ENCODE measurements at places on chromosomes 13 and 19.
A peak's percentile ranks its signal among the peaks of the same experiment; 100 is the strongest.

- DNase-seq: no peak
Observed at GRCh38 chr13:50140153-50140552, 124.9 kb downstream of the KCNRG start.

GRCh38 chr13:59343993-59344822 is 819.5 kb downstream of the DIAPH3 start:
- DNase-seq: no peak

DNA sequence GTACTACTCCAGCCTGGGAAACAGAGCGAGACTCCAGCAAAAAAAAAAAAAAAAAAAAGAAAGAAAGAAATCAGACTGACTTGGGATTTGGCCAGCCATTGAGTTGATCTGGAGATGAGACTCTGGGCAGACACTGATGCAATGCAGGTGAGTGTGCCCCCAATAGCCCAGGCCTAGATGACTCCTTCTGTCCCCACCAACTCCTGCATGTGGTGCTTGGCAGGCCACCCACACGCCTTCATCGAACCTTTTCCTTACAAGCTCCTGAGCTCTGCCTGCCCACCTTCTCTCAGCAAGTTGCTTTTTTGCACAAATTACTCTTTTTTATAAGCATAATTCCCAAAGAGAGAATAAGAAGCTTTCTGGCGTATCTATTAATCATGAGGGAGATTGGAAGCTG is 97.9 kb upstream of the MBNL2 start:
- DNase-seq: no peak

- DNase-seq: no peak
Observed at GRCh38 chr13:29099781-29100406, 279.8 kb downstream of the MTUS2 start.

GRCh38 chr13:104571161-104571892 is 1505.1 kb upstream of the SLC10A2 start:
- DNase-seq: no peak

DNA sequence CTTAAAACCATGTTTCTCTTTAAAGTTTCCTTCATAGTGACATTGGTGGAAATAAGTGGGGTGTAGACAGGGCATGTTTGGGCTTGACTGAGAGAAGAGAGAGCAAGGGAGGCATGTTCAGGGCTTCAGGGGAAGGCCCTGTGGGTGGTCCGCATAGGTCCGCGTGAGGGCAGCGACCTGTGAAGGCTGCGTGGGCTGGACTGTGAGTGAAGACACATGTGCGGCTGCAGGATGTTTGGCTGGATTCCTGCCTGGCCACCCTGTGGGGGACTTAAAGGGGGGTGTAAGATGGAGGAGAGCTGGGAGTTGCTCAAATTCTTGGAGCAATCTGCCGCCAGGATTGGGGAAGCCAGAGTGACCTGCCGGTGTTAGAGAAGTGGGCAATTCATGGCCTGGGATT is 23.8 kb upstream of the KLF12 start:
- no peak for DNase-seq

DNA sequence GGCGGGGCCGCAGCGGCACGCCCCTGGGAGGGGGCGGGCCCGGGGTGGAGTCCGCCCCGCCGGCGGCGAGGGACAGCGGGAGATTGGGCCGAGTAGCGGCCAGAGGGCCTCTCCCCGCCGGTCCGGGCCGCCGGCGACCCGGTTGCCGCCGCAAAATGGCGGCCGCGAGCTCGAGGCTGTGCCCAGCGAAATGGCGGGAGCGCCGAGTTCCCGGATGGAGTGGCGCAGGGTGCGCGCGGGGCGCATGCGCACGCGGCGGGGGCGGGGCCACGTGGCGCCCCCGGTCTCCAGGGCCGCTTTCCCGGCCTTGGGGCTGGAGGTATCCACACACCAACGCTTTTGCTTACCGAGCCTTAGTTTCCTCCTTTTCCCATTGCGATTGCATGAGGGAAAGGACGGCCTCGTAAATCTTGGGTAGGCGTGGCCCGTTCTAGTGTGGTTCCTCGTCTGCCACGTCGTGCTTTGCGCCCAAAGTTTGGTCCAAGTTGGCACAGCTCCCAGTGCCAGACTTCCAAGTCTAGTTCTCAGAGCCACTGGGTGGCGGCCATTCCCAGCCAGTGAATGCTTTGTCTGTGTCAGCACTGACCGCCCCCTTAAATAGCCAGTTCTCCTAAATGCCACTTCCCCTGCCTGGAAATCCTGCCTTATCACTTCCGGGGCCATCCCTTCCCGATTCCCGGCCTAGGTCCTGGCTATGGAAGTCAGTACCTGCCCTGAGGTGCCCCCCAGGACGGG is 513 bp downstream of the CIRBP start:
- DNase-seq: peak; percentile 82

DNA sequence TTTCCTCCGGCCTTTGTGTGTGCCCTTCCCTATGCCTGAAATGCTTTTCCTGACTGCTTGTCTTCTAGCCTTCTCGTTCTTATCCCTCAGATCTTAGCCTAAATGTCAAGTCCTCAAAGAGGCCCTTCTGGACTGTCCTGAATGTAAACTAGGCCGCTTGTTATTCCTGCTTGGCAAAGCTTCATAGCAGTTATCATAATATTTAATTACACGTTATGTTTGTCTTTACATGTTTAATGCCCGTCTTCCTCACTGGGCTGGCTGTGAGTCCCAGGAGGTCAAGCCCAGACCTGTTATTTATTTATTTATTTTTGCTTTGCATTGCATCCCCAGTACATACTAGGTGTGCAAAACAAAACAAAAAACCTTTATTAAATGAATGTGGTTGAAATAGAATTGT is 62.7 kb downstream of the SIPA1L3 start:
- no peak for DNase-seq

DNA sequence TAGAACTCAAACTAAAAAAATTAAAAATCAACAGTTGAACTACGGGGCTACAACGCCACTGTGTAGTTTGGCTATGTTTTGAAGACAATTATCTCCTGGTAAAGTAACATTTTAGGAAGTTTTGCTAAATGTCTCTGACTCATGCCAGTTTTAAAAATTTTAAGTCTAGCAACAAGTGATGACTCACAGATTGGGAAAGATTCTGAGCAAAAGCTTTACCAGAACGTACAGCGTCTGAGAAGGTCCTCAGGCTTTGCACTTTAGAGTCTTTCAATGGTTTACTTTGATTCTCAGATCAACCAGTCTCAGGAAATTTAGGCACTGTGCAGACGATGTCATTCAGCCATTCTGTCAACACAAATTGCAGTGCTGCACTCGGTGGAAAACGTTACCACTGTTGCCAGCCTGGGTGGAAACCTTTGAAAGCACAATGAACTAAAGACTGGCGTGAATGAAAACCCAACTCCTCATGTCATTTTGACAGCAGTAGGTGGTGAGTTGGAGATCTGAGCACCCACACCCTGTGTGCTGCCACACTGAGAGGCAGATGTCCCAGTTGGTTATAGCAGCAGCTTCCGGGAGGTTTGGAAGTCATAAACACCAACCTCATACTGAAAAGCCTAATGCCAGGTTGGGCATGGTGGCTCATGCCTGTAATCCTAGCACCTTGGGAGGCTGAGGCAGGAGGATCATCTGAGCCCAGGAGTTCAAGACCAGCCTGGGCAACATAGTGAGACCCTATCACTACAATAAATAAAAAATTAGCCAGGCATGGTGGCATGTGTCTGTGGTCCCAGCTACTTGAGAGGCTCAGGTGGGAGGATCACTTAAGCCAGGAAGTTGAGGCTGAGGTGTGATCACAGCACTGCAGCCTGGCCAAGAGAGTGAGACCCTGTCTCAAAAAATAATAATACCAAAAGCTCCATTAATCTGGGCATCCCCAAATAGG is 6.3 kb upstream of the WTIP start:
- DNase-seq: peak; percentile 18

DNA sequence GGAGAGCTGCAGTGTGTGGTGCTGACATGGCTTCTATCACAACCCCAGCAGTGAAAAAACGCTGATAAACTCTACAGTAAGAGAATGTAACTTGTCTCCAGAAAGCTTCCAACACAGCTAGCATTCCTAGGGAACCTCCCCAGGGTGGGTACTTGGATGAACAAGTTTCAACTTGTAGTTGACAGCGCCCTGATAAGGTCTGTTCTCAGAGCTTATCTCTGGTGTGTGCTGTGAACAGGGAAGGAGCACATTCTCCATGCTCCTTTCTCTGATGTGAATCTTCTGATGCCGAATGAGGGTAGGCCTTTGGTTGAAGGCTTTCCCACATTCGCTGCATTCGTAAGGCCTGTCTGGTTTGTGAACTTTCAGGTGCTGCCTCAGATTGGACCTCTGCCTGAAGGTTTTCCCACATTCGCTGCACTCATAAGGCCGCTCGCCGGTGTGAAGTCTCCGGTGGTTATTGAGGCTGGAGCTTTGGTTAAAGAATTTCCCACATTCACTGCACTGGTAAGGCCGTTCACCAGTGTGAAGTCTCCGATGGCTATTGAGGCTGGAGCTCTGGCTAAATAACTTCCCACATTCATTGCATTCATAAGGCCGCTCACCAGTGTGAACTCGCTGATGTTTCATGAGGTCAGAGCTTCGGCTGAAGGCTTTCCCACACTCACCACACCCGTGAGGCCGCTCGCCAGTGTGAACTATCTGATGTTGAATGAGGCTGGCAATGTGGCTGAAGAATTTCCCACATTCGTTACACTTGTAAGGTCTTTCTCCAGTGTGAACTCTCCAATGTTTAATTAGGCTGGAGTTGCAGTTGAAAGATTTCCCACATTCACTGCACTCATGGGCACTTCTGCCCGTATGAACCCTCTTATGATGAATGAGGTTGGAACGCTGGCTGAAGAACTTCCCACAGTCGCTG is 5.9 kb downstream of the ZNF792 start:
- DNase-seq: no peak

DNA sequence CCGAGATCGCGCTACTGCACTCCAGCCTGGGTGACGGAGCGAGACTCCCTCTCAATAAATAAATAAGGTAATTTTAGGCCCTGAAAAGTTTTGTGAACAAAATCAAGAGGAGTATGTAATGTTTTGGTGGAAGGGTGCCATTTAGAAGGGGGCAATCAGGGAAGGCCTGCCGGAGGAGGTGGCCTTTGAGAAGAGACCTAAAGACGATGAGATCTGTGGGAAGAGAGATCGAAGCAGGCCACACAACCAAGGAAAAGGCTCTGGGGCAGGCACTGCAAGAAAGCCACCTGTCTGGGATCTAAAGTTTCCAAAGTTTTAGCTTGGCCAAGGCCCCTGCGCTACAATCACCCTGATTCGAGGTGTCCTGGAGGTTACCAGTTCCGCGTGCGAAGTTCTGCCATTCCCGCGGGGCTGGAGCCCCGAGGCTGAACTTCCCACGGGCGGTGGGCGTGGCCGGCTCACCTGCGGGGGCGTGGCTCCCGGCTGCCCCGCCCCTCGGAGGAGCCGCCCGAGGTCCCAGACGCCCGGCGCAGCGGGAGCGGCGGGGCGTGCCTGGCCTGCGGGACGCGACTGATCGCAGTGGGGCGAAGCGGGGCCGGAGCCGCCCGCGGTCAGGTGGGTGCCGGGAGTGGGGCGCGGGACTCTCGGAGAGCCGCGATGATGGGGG is at the start of gene KLC3:
Gene KLC3, plus strand, starts transcription at position 519 of the 667 bp plus-strand sequence. CDS start 4,792 bp downstream, outside the sequence.
- DNase-seq: peak; percentile 42

- no peak for DNase-seq
Observed at GRCh38 chr13:24267801-24268200, 41.6 kb upstream of the C1QTNF9 start.

DNA sequence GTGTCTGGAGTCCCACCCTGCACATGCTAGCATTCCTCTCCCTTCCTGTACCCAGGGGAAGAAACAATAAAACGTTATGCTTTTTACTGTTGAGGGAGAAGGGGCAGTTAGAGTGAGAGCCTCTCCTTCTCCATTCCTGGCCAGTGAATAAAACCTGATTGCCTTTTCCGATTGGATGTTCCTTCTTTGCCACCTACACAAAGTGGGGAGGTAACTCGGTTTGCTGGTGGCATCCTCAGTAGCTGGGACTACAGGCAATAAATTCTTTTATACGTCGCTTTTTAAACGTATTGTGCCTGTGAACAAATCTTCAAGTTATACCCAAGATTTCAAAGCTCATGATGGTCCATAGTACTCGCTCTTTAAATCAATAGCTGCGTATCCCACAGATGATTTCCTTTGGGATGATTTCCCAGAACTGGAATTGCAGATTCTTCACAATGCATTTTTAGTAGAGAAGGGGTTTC is 660 bp upstream of the MVB12A start:
- no peak for DNase-seq

- DNase-seq: no peak
Observed at GRCh38 chr13:25088562-25089221, 7.2 kb upstream of the PABPC3 start.

GRCh38 chr13:77620138-77620537 is 77.3 kb upstream of the SLAIN1 start:
- no peak for DNase-seq

DNA sequence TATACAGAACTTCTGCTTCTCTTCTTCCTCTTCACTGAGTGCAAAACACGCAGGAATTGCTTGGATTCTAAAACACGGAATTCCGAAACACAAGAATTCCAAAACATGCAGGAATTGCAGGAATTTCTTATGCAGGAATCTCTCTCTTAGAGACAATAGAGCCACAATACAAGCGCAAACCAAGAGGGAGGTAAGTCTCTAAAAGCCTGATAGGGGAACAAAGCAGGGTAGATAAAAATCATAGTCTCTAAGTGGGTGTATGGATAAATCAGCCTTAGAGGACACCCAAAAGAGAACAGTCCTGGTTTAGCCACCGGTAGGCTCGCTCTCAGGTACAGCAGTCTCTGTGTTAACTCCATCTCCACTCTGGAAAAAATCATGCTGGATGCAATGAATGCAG is 112.9 kb downstream of the LHFPL6 start:
- DNase-seq: no peak

GRCh38 chr19:10797078-10797477 is 38.9 kb downstream of the TMED1 start:
- DNase-seq: peak; percentile 14

DNA sequence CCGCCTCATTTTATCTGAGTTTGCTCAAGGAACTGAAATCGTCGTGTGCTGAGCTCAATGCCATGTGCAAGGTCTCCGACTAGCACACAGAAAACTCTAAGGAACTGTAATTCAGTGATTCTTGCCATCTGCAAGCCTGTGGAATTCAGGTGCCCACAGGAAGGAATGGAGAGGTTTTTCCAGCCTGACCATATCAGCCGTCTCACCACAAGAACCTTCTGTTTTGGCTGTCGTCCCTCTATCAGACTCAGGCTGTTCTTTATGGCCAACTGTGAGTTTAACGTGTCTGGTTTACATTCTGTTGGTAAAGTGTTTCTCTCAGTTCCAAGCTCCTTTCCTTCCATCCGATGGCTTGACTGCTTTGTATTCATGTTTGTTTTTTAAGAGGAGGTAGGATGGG is 293.5 kb downstream of the SPRY2 start:
- no peak for DNase-seq

DNA sequence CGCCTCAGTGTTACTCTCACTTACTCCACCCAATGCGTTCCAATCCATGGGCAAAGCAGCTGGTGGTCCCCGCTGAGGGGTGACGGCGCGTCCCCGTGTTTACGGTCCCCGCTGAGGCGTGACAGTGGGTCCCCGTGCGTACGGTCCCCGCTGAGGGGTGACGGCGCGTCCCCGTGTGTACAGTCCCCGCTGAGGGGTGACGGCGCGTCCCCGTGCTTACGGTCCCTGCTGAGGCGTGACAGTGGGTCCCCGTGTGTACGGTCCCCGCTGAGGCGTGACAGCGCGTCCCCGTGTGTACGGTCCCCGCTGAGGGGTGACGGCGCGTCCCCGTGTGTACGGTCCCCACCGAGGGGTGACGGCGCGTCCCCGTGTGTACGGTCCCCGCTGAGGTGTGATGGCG is 19.5 kb downstream of the CFAP97D2 start:
- no peak for DNase-seq

All from stimulated activated CD4-positive, alpha-beta T cell treated with anti-CD3 and anti-CD28 coated beads, Interleukin-2, amount 100 ng/mL, for 48 hours (primary cell).